Foreskin keratinocyte (primary cell): ENCODE measurements at places on chromosomes 4 and X.

DNA sequence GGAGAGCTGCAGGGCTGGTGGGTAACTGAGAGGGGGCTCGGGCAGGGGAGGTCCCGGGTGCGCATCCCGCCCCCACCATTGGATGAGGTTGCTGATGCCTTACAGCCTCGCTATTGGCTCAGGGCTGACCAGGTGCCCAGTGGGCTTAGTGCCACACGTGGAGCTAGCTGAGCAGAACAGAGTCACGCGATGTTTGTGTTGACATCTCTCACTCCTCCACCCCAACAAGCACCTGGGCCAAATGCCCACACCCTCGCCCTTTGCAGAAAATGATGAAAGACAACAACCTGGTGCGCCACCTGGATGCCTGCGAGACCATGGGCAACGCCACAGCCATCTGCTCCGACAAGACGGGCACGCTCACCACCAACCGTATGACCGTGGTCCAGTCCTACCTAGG is 31.8 kb downstream of the ATP2B3 start:
- DNase-seq, result no peak

DNA sequence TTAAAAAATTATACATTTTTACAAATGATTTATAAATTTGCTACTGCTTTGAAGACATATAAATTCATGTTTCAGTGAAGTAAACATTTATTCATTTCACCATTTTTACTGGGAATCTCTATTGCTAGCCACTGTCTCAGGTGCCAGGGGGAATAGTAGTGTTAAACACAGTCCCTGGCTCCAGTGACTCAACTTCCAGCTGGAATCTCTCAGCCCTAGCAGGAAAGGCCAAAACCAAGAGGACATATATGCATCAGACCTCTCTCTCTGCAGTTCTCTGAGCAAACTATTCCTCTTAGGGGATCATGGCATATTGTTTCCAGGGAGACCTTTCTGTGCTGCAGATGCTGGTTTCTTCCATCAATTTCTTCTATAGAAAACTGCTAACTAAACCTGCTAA is 1009.0 kb upstream of the LCORL start:
- DNase-seq, result no peak

DNA sequence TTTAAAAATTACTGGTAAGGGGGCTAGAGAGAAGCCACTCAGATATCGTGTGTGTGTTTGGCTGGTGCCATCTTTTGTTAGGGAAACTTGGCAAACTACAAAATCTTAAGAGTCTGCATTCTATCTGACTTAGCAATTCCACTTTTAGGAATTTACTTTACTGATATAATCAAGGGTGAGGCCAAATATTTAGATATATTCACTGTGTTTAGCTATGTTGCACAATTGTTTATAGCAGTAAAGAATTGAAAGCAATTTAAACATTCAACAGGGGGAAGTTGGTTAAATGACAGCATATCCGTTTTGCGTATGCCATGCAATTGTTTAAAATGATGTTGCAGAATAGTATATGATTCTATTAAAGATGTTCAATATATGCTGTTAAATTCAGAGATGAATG is 6.4 kb upstream of the HERC3 start:
- DNase-seq, result no peak

GRCh38 chr4:111633663-111634266 is 511.5 kb upstream of the FAM241A start:
- DNase-seq, result no peak

GRCh38 chr4:126718136-126718535 is 914.6 kb upstream of the INTU start:
- DNase-seq, result no peak

DNA sequence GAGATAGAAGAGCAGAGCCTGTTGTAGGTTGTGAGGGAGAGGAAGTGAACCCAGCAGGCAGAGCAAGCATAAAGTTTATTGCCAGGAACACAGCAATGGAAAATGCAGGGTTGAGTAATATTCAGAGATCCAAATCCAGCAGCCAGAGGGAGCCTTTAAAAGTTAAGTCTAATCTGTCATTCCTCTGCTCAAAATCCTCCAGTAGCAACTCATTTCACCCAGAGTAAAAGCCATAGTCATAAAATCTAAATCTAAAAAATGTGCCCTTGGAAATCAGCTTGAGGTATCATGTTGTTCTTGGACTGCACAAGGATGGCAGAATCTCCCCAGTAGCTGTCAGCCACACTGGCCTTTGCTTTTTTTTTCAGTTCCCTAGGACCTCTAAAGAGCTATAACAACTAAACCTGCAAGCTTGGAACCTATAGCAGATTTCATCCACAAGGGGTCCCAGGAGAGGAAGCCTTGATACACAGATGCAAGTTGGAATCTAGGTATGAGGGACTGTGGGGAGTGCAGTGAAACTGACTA is 62.9 kb upstream of the FRAS1 start:
- peak; percentile 28 for DNase-seq

GRCh38 chr4:53191997-53192396 is 173.9 kb downstream of the SCFD2 start:
- no peak for DNase-seq

GRCh38 chr4:173005912-173006633 is 162.5 kb upstream of the GALNT7 start:
- no peak for DNase-seq

GRCh38 chrX:38627683-38628082 is 66.3 kb downstream of the TSPAN7 start:
- peak; percentile 1 for DNase-seq

- DNase-seq, result peak; percentile 11
Measured at GRCh38 chr4:73311428-73311827, 52.8 kb upstream of the ANKRD17 start.

GRCh38 chr4:114282937-114283336 is 303.5 kb upstream of the ARSJ start:
- DNase-seq, result no peak

- DNase-seq, result no peak
Measured at GRCh38 chr4:151690876-151691275, 69.9 kb downstream of the GATB start.

- DNase-seq, result no peak
Measured at GRCh38 chr4:94414907-94415306, 36.8 kb upstream of the PDLIM5 start.

- no peak for DNase-seq
Measured at GRCh38 chrX:106783716-106784115, 18.8 kb upstream of the TBC1D8B start.

- no peak for DNase-seq
Measured at GRCh38 chr4:100254237-100254636, 64.0 kb upstream of the DDIT4L start.
